Erythroblast (primary cell): ENCODE measurements at places on chromosomes 1 and 21.
A peak's percentile ranks its signal among the peaks of the same experiment; 100 is the strongest.

DNA sequence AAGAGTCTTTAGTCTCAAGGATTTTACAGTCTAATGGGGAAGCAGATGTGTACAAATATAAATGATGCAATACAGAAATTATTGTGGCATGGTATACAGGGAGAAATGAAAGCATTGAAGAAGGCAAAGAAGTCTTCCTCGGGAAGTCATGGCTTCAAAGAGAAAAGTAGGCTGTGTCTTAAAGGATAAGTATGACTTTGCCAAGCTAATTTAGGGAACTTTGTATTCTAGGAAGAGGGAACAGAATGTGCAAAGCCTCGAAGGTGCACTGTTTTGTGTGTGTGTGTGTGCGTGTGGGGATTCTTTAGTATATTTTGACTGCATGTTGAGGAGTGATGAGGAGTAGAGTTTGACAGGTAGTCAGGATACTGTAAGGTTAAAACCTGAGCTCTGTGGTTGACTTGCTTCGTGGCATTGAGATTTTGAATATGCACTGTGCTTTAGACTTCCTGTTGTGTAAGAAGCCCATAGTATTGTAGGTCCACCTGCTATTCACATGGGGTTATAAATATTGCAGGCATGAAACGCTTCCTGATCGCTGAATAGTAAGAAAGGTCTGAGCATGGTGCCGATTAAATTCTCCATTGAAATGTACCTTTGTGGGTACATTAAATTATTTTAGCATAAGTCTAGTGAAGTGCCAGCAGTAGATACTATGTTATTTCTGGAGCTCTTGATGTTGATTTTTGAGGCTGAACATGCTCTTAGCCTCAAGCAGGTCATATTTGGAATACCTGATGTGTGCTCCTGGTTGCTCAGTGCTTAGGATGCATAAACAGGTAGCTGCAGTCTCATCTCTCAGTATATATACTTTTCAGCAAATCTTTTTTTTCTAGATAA is 8.0 kb downstream of the SMAP2 start:
- peak; percentile 42 for DNase-seq

DNA sequence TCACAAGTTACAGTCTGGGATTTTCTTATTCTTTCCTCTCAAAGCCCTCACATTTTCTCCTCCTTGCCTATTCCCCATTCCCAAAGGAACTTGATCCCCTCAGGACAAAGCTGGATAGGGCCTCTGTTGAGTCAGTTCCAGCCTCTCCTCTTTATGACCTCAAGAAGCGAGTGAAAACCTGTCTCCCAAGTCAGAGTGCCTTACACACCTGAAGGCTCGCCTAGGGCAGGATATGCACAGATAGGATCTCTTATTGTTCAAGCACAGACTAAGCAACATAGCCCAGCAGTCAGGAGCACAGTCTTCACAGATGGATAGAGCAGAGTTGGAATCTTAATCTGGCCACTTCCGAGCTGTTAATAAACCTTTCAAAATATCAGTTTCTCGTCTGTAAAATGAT is 60.8 kb upstream of the PRRC2C start:
- no peak for DNase-seq

- no peak for DNase-seq
Observed at GRCh38 chr1:184298440-184299405, 88.1 kb upstream of the C1orf21 start.

GRCh38 chr1:52632732-52633290 is at the start of gene SHISAL2A:
Gene SHISAL2A (plus strand): TSS chr1:52633168. CDS start chr1:52633494, 326 bp downstream.
- DNase-seq, result no peak

GRCh38 chr21:40194185-40194980 is 327.1 kb downstream of the PCP4 start:
- DNase-seq, result no peak

DNA sequence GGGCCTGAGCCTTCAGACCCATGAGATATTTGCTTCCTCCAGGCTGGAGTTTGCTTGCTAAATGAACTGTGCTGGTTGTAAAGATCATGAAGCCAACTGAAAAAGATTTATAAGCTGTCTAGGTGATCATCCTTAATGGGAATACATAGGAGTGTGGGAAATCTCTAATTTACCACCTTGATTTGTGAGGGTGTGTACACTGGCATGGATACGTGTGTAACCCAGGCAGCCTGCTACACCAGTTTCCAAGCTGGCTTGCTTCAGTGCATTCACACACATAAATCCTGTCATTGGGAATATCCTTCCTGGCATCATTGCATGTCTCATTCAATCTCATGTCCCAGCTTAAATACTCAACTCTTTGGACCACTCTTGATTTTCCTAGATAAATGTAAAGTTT is 57.6 kb upstream of the GNG12 start:
- no peak for DNase-seq

DNA sequence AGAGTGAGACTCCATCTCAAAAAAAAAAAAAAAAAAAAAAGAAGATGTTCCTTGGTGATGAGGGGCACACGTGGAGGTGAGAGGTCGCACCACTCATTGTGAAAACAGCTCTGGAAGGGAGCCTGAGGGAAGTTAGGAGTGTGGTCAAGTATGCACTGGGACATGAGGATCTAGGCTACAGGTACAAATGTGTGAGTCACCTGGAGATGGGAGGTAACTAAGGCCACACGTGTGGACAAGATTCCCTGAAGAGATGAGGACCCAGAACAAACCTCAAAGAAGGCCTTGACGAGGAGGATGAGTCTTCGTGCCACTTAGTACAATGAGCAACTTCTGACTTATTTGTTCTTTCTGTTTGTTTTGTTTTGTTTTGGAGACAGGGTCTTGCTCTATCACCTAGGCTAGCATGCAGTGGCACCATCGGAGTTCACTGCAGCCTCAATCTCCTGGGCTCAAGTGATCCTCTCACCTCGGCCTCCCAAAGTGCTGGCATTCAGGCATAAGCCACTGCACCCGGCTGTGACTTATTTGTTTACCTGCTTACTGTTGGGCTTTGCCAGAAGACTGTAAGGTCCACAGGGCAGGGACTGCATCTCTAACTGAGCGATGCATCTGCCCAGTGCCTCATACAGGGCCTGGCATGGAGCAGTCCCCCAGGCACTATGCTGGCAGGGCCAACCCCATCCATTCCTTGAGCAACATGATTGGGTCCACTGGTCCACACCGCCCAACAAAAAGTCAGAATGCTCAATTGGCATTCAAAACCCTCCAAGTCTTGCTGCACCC is 6.4 kb downstream of the ASAP3 start:
- no peak for DNase-seq

GRCh38 chr1:201192261-201192788 is 1.7 kb downstream of the IGFN1 start:
- no peak for DNase-seq

DNA sequence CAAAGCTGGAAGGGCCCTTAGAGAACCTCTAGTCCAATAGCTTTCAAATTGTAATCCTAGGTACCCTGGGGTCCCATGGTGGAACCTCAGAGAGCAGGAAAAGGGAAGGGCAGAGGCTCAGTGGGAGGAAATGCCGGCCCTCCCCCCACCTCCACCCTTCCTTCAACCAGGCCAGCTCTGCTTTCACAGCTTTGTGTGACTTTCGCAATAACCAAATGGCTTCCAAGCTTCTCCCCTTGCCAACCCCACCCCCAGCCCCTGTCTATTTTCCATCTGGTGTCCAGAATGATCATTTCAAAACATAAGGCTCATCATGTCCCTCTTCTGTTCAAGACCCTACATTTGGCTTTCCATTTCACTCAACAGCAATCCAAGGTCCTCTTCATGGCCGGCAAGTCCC is 74.4 kb downstream of the CD58 start:
- DNase-seq, result no peak

DNA sequence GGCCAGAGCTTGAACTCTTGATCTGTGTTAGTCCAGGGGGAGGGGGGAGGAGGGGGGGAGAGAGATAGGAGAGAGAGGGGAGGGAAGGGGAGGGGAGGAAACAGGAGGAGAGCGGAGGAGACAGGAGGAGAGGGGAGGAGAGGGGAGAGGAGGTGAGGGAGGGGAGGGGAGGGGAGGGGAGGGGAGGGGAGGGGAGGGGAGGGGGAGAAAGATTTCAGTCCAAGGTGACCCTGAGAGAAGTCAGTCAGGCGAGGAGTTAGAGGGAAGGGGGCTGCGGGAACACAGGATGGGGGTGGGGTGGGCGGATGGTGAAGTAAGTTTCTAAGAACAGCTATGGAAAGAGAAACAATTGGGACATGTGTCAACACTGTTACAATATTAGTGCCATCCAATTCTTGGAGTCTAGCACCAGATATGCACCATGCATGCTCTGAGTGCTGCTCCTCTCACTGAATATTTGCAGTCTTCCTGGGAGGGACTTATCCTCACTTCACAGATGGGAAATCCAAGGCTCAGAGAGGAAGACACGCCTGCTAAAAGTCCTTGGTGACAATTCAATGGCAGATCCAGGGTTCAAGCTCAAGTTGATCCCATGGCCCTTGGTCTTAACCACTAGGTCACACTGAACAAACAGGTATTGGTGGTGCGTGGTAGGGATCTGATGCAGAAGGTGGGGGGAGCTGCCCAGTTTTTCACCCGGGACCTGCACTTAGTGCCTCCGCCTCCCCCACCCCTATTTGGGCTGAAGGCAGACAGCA is 42.5 kb upstream of the ECE1 start:
- no peak for DNase-seq

GRCh38 chr1:23664837-23665795 is 26.5 kb upstream of the RPL11 start:
- DNase-seq, result peak; percentile 61

GRCh38 chr1:246351721-246352120 is 155.4 kb downstream of the SMYD3 start:
- no peak for DNase-seq

DNA sequence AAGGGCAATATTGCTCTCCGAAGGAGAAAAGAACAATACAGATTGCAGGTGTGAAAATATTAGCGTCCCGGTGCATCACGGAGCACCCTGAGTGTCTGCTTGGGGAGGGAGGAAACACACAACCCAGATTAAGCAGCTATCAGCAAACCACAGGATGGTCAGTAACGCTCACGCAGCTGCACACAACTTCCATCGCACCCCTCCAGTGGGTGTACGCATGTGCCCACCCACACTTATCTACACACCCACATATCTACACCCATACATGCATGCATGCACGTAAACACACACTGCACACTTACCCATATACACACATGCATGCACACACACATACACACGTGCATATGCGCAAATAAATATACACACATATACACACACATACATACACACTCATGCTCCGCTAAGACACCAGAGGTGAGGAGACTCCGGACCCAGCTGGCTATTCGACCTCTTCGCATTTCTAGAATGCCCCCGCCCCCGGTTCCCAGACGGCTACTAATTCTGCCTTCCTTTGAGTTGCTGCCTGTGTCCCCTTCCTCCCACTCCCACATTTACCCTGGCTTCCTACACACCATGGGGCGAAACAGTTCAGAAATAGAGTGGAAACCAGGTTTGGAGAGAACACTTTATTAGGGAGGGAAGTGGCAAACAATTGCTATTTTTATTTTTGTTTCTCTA is 26.2 kb downstream of the ITPKB start:
- peak; percentile 46 for DNase-seq

- no peak for DNase-seq
Observed at GRCh38 chr1:62977366-62977765, 193.4 kb downstream of the ATG4C start.

DNA sequence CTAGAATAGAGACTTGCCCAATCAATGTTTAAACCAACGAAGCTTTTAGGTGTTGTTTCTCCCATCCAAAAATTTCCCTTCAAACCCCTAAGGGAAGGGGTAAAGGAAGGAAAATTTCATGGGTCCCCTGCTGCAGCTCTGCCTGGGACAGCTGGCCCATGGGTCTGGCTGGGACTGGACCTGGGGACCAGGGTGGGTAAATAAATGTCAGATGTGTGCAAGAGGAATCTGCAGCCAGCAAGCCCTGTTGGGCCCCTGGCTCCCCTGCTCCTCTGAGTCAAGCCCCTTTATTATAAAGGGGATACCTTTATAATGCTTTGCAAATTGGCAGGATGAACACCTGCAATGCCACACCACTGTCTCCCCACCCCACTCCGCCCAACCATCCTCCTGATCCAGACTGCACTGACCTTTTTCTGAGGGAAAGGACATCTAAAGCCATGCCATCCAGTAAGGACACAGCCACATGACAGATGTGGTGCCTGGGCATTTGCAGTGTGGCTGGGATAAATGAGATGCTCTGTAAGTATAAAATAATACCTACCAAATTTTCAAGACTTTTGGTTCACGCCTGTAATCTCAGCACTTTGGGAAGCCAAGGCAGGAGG is 1.9 kb upstream of the TMEM125 start:
- no peak for DNase-seq

- no peak for DNase-seq
Observed at GRCh38 chr1:25461849-25462248, 31.2 kb downstream of the MACO1 start.

GRCh38 chr1:201508809-201509208 is 1.9 kb upstream of the CSRP1 start:
- no peak for DNase-seq

DNA sequence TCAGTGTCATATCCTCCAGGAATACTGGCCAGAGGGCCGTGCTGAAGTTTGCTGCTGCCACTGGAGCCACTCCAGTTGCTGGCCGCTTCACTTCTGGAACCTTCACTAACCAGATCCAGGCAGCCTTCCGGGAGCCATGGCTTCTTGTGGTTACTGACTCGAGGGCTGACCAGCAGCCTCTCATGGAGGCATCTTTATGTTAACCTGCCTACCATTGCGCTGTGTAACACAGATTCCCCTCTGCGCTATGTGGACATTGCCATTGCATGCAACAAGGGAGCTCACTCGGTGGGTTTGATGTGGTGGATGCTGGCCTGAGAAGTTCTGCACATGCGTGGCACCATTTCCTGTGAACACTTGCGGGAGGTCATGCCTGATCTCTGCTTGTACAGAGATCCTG is 24.8 kb downstream of the MTR start:
- no peak for DNase-seq
